ENCODE measurements at places on chromosomes 2 and 18. TPM values are rescaled to one million over a fixed set of nuclear protein-coding genes. Genes with fewer than 3 reads are reported as not detected.

The PLCL1 gene
- 4.3 TPM for polyA plus RNA-seq

The G6PC2 gene
- not detected for polyA plus RNA-seq

DNA sequence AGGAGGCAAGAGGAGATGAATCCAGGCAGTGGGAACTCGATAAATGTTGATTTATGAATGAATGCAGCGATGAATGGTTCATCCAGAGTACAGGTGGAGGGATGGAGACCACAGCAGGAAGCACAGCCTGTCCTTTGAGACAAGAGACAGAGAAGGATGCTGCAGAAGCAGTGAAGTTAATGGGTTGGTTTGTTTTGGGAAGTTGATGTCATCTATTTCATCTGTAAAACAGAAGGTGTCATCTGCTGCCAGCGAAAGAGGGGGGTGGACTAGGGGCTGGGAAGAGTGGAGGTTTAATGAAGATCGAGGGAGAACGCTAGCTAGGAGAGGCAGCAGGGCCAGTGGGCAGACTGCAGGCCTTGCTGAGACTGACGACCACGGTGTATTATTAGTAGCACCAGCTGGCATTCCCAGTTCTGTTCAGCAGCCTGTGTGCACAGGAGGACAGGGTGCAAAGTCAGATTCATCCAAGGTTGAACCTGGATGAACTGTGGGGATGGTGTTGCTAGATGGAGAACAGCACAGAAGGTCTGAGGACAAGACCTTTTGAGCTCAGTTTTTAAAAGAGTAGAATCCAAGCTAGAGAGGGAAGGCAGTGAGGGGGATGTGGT is 120.3 kb upstream of the CAPN13 start:
- DNase-seq = no peak

GRCh38 chr2:227406177-227407031 is 18.7 kb upstream of the SCYGR1 start:
- DNase-seq = no peak

DNA sequence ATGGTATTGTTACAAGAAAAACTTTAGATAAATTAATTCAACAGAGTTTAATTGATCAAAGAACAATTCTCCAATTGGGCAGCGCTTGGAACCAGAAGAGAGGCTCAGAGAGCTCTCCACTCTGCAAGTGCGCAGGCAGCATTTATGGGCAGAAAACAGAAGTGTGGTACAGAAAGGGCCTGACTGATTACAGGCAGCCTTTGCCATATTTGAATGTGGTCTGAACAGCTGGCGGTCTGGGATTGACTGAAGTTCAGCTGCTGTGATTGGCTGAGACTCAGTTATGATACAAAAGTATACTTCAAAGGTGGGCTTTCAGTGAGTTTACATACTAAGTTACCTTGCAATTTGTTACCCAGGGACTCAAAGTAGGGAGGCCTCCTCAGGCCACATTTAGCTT is 301.3 kb upstream of the ID2 start:
- DNase-seq = no peak

- DNase-seq = no peak
These were observed 124.2 kb downstream of the UBE2E3 start for GRCh38 chr2:181104512-181105115.
